ENCODE measurements at places on chromosomes 6 and 20. TPM values are rescaled to one million over a fixed set of nuclear protein-coding genes. Genes with fewer than 3 reads are reported as not detected.

Gene BNIP5
- 0.04 TPM for total RNA-seq

Gene NDRG3
- 16.8 TPM for total RNA-seq

Gene NHLRC1
- total RNA-seq = 2.5 TPM

Gene CRISP2
- not detected for total RNA-seq

Gene DOK5
- 15.9 TPM for total RNA-seq

Gene MEI4
- under 0.01 TPM for total RNA-seq

Gene PKIB
- total RNA-seq = 1.6 TPM

Gene GCLC
- 7.3 TPM for total RNA-seq

Gene LGSN
- not detected for total RNA-seq

Gene BMP2
- 1.9 TPM for total RNA-seq

Gene COQ3
- 7.5 TPM for total RNA-seq

Gene LAMA4
- total RNA-seq = 219 TPM

Gene PHACTR3
- total RNA-seq = 7.0 TPM

Gene ETV7
- total RNA-seq = 0.04 TPM

GRCh38 chr20:42258564-42259302 is 640.6 kb upstream of the CHD6 start:
- no peak for DNase-seq

DNA sequence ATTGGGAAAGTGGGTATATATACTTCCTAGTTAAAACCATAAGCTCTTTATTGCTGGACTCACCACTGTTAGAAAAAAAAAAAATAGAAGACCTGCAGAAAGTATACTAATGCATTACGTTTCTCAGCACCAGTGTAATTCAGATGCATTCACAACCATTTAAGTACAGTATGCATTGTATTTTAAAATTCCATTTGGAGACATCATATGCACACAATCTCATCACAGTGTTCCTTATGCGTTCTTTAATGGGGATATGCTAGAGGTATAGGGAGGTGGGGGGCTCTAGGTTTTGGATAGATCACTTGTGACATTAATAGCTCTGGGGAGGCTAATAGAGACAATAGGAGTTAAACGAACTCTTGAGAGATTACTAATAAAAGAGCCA is 9.4 kb downstream of the TFAP2A start:
- no peak for DNase-seq

DNA sequence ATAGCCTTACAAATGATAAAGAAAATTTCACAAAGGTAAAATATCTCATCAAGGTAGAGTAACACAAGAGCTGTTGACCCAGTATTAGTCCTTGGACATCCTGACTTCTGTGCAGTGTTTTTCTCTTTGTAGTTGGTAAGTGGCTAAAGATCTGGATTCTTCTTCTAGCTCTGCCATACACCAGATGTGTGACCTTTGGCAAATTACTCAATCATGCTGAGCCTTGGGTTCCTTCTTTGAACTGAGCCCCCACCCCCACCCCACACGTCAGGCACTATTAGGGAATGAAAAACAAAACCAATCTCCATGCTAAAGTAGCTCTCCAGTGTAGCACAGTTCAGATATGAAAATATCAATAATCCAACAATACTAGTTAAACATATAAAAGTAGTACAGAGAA is 15.1 kb upstream of the TRIM39 start:
- no peak for DNase-seq

DNA sequence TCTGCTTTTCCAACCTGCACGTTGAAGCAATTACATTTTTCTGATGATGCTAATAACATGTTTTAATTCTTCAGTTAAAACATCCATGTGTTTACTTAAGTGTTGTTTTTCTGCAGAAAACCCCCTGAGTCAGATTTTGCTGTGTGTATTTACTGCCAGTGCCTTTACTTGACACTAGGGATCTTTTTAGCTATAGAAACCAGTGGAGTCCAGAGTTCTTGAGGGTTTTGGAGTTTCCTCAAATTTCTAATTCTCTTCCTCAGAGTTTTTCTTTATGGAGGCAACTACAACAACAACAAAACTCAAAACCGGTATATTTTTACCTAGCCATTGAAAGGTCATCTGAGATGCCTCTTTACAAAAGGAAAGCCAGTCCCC is 168.4 kb downstream of the JARID2 start:
- DNase-seq = no peak

GRCh38 chr6:21228411-21228810 is 365.1 kb upstream of the SOX4 start:
- DNase-seq = no peak

DNA sequence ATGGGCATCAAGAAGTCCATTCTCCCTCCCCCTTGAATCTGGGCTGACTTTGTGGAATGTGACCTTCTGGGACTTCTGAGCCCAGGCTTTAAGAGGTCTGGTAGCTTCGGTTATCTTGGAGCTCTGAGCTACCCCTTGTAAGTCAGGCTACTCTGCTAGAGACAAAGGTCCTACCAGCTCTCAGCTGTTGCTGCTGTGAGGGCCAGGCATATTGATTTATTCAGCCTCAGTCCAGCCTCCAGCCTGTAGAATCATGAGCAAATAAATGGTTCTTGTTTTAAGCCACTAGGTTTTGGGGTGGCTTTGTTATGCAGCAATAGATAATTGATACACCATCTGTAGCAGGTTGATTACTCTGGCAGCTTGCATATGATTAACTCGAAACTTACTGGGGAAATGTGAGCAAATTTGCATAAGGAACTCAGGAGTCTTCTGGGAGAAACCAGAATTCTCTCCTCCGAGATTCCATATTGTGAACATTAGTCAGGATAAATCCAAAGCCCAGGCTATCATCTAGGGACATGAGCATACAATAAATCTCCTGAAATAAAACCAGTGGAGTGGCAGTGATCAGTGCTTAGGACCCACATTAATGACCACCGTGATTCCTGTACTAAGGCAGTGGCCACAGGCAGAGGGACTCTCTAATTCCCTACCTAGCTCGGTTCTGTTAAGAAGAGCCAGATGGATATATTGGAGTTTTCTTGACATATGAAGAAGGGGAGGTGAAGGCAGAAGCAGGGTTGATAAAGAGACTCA is 336.1 kb downstream of the CDC5L start:
- DNase-seq = no peak

GRCh38 chr6:139764498-139764986 is 390.1 kb upstream of the CITED2 start:
- peak; percentile 94 for DNase-seq

DNA sequence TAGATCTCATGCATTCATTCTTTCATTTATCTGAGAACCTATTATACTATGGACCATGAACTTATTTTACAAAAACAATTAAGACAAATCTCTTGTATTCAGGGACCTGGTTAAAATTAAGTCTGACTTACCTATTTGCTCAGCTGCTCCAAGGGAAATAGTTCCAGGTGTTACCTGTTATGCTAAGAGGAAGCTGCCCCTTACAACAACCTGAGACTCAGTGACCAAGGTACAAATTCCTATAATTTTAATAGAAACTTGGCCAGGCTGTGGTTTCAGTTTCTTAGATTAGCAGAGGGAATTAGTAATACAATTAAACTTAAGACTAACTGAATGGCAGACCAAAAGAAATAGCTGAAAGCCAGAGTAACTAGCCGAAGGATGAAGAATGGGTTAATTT is 48.2 kb upstream of the GMPR start:
- no peak for DNase-seq

DNA sequence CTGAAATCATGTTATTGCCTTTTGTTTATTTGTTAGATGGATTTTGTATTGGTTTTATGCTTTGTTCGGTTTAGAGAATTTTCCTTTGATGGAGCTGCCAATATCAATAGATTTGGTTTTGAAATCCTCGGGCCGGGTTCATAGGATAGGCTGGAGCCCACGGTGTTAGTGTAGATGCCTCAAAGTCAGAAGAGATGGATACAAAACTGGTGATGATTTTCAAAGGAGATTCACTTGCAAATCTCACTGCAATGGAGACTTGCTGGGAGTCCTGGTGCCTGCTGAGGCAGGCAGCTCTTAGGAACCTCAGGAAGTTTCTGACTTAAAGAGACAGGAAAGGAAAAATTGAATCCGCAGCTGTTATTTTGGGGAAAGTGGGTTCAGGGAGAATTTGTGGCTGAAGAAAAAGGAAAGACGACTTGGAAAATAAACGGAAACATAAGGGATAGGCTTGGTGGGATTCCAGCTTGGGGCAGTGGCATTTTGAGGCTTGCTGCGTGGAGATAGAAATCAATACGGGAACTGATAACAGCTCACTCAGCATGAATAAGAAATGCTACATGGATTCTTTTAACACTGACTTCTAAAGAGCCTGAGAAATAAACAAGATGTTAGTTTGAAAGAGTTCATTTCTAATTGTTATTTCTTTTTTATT is 241.6 kb downstream of the PHACTR1 start:
- peak; percentile 56 for DNase-seq

DNA sequence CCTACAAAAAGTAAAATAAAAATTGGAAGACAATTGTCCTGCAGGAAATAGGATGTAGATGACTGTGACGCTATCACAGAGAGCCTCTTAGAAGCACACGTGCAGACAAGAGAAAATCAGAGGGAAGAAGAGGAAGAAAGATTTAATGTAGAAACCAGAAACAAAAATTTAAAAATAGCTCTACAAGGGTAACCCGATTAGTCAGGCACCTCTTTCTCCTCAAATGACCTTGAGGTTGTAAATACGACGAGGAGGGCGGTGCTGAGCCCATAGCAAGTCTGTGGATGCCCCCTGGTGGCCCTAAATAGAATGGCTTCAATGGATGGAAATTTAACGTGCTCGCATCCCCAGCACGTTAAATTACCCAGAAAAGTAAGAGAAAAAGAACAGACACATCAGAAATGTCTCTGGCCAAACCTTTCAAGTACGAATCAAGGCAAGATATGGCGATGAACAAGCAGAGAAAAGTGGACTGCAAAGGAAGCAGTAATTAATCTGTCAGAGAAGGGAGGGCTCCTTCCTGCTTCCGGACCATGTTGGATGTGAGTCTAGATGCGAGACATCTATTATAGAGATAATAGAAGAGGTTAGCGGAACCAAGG is 4.2 kb upstream of the PRPH2 start:
- DNase-seq = peak; percentile 93

- DNase-seq = no peak
Measured at GRCh38 chr20:667351-668034, 8.1 kb downstream of the SCRT2 start.

DNA sequence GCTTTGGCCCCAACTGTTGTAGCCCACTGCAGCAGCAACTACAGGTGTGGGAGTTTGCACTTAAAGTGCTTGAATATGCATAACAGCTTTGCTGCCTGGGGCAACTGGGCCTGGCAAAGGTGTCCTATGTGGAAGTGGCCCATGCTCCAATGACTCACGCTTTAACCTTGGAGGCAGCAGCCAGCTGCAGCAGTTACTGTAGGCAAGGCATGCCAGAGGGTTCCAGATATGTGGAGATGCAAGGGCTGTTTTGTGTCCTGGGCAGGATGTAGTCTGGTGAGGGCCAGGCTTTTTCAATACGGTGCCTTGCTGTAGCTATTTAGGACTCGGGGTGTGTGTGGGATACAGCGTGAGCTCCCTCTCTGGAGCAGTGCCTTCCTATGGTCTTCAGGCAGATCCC is 150.3 kb downstream of the NKAIN2 start:
- no peak for DNase-seq

GRCh38 chr6:3244003-3244831 is 14.5 kb upstream of the PSMG4 start:
- no peak for DNase-seq

GRCh38 chr6:32609731-32610640 is 20.3 kb upstream of the HLA-DRB1 start:
- peak; percentile 92 for DNase-seq

DNA sequence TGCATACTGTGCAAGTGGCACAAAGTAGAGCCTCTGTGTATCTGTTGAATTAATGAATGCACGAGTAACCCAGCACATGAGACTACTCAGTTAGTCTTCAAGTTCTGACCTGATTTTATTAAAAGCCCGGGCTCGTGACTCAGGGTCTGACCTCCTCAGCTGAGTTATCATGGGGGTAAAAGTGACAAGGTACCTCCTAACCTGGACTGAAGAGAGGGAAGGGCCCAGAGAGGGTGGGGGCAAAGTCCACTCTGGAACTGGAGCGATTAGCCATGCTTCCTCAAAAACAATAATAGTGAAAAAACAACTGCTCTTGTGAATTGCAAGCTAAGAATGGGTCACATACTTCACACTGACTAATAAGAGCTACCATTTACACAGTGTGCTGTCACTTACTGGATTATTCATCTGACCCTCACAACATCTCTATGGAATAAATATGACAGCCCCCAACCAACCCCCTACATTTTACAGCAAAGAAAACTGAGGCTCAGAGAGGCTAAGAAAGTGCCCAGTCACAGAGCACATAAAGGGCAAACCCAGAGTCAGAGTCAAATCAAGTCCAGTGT is 26.7 kb downstream of the TRERF1 start:
- no peak for DNase-seq
